Activated T-helper 1 cell treated with anti-CD3 and anti-CD28 coated beads, Interleukin-12 subunit alpha, Interleukin-12 subunit beta, Interleukin-2, Interleukin-4 antibody, amounts not matched to agents 30 ng/mL and 10 ng/mL and 1 ng/mL, durations not matched to agents 14 hours and 24 hours and 36 hours (primary cell): ENCODE measurements at places on chromosomes 11 and 22. TPM values are rescaled to one million over a fixed set of nuclear protein-coding genes. Genes with fewer than 3 reads are reported as not detected.

KLHDC7B gene
- total RNA-seq = 5.5 TPM in 2 replicates

GRCh38 chr11:132312701-132313111, 942.3 kb downstream of the NTM start:
- H3K27ac ChIP-seq = no peak overlapping the region
- no peaks in the 10 kb centered on the region for H3K4me1 ChIP-seq
- no peak overlapping the region for H3K4me3 ChIP-seq
- no peaks in the 10 kb centered on the region for H3K36me3 ChIP-seq
- no peaks in the 10 kb centered on the region for H3K27me3 ChIP-seq

CCDC34 gene
- total RNA-seq = 10.4 and 10.6 TPM in 2 replicates

DSCAML1 gene
- not detected in 2 replicates for total RNA-seq
